Activated T-cell treated with anti-CD3 and anti-CD28 coated beads for 48 hours (primary cell): ENCODE measurements at places on chromosomes 1 and 21.

DNA sequence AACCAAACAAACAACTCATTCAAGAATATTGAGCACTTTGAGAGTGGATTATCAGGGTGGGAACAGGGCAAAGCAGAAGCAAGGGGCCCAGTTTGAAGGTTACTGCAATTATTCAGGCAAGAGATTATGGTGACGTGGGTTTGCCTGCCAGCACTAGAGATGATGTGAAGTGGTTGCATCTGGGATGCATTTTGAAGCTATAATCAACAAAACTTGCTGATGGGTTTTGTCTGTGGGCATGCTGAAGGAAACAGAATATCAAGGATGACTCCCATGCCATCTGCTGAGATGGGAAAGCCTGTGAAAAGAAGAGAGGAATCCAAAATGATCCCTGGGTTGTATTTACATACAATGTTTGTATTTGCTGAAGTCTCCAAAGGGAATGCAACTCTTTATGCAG is 224.3 kb upstream of the GREM2 start:
- no peak for DNase-seq

GRCh38 chr1:51675177-51675780 is 58.4 kb downstream of the OSBPL9 start:
- DNase-seq = no peak

DNA sequence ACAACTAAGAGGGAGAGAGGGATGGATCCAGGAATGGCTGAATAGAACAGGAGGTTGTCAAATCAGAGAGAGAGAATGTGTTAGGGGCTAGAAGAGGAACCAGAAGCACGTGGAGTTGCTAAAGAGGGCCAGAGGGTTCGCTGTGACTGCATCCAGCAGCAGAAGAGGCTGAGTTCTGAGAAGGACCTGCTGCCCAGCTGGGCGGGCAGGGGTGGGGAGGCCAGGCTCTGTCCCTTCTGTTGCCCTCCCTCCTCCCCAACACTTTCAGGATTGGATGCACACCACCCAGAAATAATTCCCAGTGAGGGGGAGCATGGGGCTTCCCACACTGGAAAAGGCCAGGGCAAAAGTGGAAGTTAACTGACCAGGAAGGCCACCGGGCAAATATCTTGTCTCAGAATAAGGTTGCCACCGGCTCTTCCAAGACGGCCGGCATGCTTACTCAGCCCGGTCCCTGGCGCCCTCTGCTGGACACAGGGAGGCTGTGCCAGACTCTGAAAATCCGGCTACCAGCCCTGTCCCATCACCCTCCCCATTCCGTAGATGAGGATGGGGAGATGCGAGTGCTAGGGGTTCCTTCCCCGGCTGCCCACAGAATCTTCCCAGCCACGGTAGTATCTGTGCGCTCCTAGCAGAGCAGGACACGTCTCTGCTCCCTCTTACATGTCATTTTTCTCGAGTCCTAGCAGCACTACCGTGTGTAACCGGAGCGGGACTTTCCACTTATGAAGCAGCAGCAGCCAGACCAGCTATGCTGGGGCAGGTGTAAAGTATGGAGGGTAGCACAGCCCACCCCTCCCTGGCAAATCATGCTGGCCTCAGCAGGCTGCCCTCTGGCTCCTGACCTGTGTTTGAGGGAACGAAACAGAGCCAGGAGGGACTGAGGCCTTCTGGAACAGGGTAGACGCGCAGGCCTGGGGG is 46.8 kb upstream of the A3GALT2 start:
- DNase-seq = peak; percentile 78

GRCh38 chr1:171610385-171610784 is 11.7 kb upstream of the MYOCOS start:
- DNase-seq = no peak

DNA sequence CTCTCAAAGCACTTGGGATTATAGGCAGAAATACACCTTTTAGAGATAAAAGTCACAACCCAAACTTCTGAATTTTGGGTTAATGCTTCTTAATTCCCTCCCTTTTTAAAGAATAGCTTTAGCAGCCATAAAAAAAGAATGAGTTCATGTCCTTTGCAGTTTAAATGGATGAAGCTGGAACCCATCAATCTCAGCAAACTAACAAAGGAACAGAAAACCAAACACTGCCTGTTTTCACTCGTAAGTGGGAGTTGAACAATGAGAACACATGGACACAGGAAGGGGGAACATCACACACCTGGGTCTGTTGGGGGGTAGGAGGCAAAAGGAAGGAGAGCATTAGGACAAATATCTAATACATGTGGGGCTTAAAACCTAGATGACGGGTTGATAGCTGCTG is 55.8 kb downstream of the SLC27A3 start:
- no peak for DNase-seq

- no peak for DNase-seq
Observed at GRCh38 chr1:30654188-30654587, 69.2 kb downstream of the MATN1 start.

DNA sequence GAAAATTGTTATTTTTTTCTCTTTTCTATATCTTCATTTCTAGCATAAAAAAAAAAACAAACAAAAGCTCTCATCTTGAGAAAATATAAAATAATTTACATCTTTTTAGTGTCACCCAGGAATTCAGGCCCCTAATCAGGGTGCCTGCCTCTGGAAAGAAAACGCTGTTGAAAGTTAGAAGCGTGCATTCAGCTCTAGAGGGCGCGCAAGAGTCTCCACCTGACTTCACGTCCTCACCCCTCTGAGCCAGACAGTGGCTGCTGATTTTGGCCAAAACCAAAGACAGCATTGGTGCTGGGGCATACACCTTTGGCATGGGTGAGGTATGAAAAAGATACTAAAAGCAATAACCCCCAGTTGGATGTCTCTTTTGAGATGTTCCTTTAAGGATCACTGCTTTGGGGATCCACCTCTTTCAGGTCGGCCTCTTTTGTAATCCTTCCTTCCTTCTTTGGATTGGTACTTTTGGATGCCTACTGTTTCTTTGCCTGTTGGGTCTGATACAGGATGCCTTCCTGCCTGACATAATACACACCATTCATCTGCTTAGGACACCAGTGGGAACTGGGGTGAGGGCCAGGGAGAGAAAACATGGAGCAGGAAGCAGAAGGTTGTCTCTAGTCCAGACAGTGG is 77.6 kb upstream of the CHRM3 start:
- DNase-seq = peak; percentile 10

- no peak for DNase-seq
Observed at GRCh38 chr1:211893260-211893659, 62.7 kb upstream of the LPGAT1 start.

GRCh38 chr1:30681782-30682181 is 41.6 kb downstream of the MATN1 start:
- no peak for DNase-seq

GRCh38 chr1:180366371-180367068 is 135.9 kb downstream of the ACBD6 start:
- no peak for DNase-seq

- DNase-seq = no peak
Observed at GRCh38 chr1:147613506-147613905, 56.8 kb downstream of the ACP6 start.

- DNase-seq = no peak
Observed at GRCh38 chr1:195462646-195463045, 1145.6 kb downstream of the KCNT2 start.

- DNase-seq = no peak
Observed at GRCh38 chr1:209627027-209627731, 25.0 kb downstream of the LAMB3 start.

- no peak for DNase-seq
Observed at GRCh38 chr1:31775210-31775999, 11.3 kb upstream of the ADGRB2 start.

- no peak for DNase-seq
Observed at GRCh38 chr21:33133892-33134291, 64.0 kb downstream of the OLIG1 start.

- no peak for DNase-seq
Observed at GRCh38 chr1:237071641-237072420, 29.8 kb downstream of the RYR2 start.

GRCh38 chr1:68113966-68114365 is 63.5 kb upstream of the DIRAS3 start:
- no peak for DNase-seq

DNA sequence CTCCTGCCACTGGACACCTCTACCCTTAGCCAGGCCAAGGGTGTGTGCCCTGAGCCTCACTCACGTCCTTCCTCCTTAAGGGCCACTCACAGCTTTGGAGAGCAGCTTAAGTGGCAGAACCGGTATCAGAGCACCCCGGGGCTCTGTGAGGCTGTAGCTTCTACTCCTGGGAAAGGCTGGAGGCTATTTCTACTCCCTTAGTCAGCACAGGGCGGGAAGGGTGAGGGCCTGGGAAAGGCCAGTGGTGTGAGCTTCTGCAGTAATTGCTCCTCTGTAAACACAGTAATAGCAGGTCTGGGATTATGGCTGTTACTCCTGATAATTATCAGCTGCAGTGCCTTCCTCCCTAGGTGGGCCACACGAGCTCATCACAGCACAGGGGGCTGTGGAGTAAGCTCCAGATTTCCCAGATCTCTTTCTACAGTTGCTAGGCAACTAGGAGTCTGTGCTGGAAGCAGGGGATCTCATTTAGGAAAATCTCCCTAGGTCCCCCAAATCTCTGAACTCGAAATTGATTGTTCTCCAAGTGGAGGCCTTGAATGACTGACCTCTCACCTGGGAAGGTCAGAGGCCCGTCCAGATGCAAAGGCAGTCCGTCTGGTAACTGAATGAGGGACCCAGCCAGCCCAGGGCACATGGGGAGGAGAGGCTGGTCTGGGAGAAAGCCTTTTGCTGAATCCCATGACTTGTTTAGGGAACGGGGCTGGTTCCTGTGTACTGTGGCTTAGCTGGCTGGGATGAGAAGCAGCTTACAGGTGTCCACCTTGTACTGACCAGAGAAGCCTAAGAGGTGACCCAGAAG is 29.3 kb downstream of the IER5 start:
- no peak for DNase-seq

DNA sequence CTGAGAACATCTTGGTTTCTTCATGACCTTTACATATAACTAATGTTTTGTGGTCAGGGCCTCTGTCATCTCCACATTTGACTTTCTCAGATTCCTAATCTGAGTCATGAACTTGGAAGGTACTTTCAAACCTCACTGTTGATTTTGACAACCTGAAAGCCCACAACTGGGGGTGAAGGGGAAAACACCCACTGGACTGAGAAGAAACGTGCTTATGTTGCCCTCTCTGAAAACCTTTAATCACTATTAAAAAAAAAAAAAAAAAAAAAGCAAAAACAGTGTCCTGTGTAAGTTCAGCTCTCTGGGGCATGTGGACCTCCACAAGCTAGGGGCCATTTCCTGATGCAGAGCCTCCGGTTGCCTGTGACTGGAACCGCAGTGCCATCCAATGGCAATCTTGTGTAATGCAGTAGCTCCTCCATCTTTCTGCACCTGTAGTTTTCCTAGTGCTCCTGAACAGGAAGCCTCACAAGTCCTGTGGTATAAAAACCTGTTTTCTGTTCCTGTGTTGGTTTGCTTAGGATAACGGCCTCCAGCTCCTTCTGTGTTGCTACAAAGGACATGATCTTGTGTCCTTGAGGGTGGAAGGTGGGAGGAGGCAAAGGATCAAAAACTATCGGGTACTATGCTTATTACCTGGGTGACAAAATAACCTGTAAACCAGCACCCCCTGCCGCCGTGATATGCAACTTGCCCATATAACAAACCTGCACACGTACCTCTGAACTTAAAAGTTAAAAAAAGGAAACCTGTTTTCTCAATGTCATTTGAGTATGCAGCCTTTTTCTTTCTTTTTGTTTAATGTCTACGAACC is 124.5 kb downstream of the ZNF648 start:
- peak; percentile 27 for DNase-seq

- no peak for DNase-seq
Observed at GRCh38 chr1:48469616-48470480, 2.2 kb downstream of the SPATA6 start.

GRCh38 chr21:36155603-36156338 is 853 bp upstream of the DOP1B start:
- no peak for DNase-seq

DNA sequence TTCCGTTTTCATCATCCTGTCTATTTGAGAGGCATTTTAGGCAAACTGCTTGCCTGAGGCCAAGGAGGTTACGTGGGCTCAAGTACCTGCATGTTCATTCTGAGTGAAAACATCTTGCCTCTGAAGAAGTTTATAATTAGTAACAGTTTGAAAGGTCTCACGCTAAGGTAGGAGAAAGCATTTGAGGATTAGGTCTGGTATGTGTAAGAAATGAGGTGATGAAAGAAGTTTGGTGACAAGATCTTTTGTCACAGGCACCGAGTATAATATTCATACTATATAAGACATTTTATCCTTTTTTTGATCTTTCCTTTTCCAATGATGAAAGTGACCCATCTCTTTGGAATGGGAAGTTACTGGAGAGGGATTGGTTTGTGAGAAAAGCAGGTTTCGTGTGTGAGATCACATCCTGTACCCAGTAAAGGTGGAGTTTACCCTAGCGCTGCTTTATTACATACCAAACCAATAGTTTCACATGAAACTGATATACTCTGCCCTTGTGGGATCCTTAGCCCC is 98.7 kb upstream of the PDC start:
- DNase-seq = no peak

DNA sequence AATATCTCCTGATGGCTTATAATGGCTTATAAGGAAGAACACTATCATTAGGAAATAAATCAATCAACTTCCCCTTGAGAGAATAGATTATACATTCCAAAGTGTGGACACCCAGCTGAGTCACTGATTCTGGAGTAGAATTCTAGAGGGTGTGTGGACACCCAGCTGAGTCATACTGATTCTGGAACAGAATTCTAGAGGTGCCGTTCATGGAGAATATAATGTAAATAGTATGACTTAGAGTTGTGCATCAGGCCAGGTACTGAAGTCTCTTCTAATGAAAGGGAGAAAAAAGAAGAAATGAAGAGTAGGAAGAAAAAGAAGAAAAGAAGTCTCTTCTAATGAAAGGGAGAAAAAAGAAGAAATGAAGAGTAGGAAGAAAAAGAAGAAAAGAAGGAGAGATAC is 2.4 kb upstream of the USP33 start:
- DNase-seq = no peak

GRCh38 chr1:44260792-44261170 is 47.5 kb downstream of the DMAP1 start:
- no peak for DNase-seq

GRCh38 chr1:16134066-16134801 is 21.6 kb downstream of the EPHA2 start:
- DNase-seq = no peak
